ENCODE measurements at places on chromosomes 3 and 15. TPM values are rescaled to one million over a fixed set of nuclear protein-coding genes. Genes with fewer than 3 reads are reported as not detected.

INKA1 gene
- 10.9 TPM for total RNA-seq

RIOX2 gene
- total RNA-seq: 57.3 TPM

ITGA11 gene
- total RNA-seq: 1.6 TPM

SELENOT gene
- 77.7 TPM for total RNA-seq

ZWILCH gene
- total RNA-seq: 2.0 TPM

MB21D2 gene
- 1.5 TPM for total RNA-seq

GPR156 gene
- not detected for total RNA-seq

DNA sequence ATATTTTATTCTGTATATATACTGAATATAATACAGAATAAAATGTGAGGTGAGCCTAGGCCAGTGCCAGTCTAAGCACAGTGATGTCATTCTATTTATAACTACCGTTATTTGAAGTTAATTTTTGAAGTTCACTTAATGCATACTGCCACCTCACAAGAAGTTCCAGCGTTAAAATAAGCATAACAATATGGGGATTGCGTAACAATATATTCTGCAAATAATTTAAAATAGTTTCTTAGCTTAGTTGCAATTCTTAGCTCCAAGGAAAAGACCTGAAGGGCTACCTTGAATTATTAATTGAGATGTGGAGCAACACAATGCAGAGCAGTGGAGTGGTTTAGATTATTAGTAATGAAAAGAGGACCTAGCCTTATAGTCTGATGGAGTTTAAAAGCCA lies 390.5 kb upstream of the ROBO1 start:
- H3K4me1 ChIP-seq: no peaks in the 10 kb centered on the region
- no peak for DNase-seq
- no peaks in the 10 kb centered on the region for H3K27me3 ChIP-seq
- H3K36me3 ChIP-seq: no peaks in the 10 kb centered on the region

- no peak overlapping the region for H3K27ac ChIP-seq
- DNase-seq: no peak
- no peaks in the 10 kb centered on the region for H3K4me1 ChIP-seq
These were observed 33.1 kb downstream of the PTX3 start for GRCh38 chr3:157469561-157470294.

DNA sequence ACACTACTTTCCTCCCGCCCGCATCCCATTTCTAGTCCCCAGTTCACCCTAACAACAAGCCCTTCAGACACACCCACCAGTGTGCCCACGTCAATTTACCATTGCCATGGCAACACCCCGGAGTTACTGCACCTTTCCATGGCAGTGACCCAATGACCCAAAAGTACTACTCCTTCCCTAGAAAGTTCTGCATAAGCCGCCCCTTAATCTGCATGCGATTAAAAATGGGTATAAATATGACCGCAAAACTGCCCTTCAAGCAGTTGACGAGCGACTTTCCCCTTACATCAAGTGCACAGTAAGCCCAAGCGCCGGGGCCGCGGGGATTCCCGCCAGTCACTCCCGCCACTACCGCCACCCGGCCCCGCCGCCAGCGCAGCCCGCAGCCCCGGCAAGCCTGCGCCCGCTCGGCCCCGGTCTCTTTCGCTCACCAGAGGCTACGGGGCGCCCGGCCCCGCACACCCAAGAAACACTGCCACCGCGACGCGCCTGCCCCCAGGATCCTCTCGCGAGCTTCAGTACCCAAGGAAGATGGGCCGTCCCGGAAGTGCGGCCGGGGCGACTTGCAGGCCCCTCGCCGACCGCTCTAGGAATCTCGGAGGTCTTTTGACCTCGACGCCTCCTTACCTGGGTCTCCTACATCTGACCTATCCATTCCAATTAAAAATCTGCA lies 27.2 kb upstream of the ZNF502 start:
- DNase-seq: peak; percentile 29
- H3K27ac ChIP-seq: peak overlapping the region; percentile 34
- peaks cover 5% of the 10 kb centered on the region for H3K4me1 ChIP-seq
- no peaks in the 10 kb centered on the region for H3K36me3 ChIP-seq
- no peaks in the 10 kb centered on the region for H3K27me3 ChIP-seq
- H3K4me3 ChIP-seq: peak overlapping the region; percentile 78
